Activated CD8-positive, alpha-beta memory T cell treated with anti-CD3 and anti-CD28 coated beads for 48 hours (primary cell): ENCODE measurements at places on chromosomes 5 and 9.
A peak's percentile ranks its signal among the peaks of the same experiment; 100 is the strongest.

- no peak for DNase-seq
These were observed 297.5 kb upstream of the COX7C start for GRCh38 chr5:86320266-86320665.

DNA sequence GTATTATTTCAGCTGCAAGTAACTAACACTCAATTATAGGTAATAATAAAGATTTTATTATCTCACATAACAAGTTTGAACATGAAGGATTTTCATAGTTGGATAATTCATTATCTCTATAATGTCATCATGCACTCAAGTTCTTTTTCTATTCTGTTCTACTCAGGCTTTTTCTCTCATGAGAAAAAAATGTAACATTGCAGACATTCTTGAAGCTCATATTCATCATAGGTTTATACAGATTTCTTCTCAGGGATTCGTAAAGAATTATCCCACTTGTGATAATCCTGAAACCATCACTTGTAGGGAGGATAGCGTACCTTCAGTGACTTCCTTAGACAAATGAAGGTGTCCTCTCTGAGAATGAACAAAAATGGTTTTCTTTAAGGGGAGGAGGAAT is 150.3 kb downstream of the XRCC4 start:
- no peak for DNase-seq

DNA sequence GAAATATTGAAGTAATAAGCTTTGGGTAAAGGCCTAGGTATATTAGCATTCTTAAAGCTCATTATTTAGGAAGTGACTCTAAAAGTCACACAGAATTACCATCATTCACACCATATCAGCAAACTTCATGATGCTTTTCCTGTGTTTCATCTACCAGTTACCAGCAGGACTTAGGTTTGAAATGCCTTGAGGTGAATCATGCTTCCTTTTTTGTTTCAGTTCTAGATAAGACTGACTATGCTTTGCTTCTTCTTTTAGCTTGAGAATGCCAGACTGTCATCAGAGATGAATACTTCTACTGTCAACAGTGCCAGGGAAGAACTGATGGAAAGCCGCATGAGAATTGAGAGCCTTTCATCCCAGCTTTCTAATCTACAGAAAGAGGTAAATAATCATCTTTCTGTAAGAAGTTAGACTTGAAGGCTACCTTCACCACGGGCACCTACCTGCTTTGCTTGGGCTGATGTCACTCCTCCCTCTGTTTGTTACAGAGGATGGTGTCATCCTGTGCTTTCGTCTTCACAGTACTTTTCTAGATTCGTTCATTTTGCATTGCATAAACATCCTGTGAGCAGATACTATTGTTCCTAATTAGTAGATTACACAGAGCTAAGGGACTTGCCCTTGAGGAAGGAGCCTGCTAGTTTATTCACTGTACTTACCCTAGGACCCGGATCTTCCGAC is 34.7 kb downstream of the LMNB1 start:
- no peak for DNase-seq

DNA sequence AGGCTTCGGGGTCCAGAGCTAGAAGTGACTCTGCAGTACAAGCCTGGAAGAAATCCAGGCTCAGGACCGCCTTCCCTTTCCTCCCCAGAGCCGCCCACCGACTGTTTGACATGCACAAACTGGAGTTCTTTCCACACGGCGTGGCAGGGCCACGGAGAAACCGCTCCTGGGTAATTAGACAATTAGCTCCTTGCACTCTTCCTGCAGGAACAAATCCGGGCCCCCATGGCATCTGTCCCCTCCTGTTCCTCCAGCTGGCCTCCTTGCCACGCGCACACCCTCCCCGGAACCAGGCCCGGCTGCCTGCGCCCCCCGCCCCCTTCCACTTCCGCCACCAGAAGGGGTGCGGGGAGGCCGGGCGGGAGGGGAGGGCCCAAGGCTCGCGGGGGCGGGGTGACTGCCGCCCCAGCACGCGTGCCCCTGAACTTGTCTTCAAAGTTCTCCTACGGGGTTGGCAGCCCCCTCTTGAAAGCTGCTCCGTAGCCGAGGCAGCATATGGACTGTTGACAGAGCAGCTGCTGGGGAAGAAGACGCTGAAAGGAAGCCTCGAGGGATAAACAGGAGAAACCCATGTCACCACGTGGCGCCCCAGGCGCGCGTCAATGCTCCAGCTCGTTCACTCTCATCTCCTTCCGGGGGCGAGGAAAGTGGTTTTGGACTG is 74.3 kb downstream of the SEC61B start:
- no peak for DNase-seq

DNA sequence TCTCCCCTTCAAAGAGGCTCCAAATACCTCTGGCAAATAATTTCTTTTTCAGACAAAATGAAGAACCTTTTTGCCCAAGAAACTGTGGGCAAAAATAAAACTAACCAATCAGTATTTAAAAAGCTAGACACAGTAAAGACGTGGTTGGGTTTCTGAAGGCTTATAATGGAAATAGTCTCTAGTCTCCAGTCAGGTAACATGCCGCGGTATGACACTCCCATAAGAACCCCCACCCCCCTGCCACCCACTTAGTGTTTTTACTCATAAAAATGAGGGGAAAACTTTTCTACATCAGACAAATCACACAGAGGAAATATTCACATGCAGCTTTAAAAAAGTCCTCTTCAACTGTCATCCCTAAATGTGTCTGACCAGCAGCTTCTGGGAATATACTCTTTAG is 105.3 kb downstream of the THBS4 start:
- DNase-seq: no peak

- no peak for DNase-seq
These were observed 150.8 kb upstream of the PHYKPL start for GRCh38 chr5:178383301-178383918.

DNA sequence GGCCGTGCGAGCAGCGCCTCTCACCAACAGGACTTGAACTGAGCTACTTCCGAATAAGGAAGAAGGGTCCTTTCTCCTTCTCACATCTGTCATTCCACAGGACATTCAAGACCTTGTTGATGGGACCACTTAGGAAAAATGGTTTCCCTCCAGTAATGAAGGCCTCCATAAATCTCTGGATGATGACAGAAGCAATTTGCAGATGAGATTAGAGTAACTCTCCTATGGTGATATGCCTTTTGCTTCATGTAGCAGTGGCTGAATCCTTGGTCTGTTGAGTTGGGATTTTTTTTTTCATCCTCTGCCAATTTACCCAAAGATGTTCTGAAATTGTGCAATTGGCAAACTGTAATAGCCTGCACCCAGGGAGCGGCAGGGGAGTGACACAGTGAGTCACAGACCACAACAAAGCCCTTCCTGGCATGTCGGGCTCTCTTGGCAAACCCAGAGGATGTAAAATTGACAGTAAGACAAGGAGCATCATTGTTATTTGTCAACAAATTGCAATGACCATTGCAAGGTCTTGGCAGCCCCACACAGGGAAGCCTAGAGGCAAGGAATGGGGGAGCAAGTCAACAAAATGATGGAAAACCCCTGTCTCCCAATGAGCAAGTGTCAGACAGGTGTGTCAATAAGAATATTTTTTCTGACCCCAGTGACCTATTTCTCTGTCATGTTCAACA is 275.9 kb downstream of the ACTL7B start:
- DNase-seq: no peak

GRCh38 chr5:1516615-1517601 is 6.9 kb downstream of the LPCAT1 start:
- no peak for DNase-seq

- DNase-seq: no peak
These were observed 23.7 kb downstream of the SLC22A5 start for GRCh38 chr5:132392978-132393825.

DNA sequence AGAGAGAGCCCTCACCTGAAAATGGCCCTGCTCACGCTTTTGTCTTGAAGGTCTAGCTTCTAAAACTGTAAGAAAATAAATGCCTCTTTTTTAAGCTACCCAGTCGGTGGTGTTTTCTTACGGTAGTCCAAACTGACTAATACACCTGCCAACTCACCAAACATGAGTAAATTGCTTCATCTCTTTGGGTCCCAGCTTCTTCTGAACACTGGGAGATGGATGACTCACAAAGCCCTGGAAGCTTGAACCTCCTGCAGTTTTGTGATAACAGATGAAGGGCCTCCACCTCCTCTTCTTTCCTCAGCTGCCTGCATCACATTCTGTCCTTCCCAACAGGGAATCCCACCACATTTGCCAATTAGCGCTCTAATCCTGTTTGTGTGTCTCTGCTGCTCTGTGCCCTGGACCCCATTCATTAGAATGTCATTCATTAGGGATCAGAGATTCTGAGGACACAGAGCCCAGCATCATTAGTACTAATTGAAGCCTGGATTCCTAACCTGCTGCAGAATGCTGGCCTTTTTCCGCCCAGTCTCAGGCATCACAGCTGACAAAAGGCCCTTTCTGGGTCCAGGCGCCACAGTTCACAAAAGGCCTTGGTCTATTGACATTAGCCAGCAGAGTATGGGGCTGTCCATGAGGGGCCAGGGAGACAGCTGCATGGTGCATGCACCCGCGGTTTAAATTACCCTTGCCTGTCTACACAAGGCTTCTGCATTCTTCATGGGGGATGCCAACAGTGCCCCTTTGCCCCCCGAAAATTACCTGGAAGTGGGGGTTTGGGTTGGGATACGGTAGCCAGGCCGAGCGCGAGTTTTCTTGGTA is 349.3 kb downstream of the SEMA5A start:
- DNase-seq: no peak

- peak; percentile 96 for DNase-seq
These were observed 489 bp upstream of the PANK3 start for GRCh38 chr5:168579488-168580226.

DNA sequence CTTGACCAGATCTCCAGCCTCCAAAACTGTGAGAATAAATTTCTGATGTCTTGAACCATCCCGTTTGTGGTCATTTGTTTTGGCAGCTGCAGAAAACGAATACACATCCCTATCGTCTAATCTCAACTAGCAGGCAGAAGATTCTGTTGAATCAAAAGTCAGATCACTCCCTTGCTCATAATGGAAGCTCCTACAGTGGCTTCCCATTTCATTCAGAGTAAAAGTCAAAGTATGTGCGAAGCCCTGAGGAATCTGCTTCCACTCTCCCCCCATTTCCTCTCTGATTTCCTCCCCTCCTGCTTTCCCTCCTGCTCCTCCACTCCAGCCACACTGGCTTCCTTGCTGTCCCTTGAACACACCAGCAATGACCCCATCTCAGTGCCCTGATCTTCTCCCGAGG is 34.8 kb upstream of the SPOCK1 start:
- no peak for DNase-seq

GRCh38 chr9:83264315-83264714 is 201.4 kb upstream of the RASEF start:
- no peak for DNase-seq

DNA sequence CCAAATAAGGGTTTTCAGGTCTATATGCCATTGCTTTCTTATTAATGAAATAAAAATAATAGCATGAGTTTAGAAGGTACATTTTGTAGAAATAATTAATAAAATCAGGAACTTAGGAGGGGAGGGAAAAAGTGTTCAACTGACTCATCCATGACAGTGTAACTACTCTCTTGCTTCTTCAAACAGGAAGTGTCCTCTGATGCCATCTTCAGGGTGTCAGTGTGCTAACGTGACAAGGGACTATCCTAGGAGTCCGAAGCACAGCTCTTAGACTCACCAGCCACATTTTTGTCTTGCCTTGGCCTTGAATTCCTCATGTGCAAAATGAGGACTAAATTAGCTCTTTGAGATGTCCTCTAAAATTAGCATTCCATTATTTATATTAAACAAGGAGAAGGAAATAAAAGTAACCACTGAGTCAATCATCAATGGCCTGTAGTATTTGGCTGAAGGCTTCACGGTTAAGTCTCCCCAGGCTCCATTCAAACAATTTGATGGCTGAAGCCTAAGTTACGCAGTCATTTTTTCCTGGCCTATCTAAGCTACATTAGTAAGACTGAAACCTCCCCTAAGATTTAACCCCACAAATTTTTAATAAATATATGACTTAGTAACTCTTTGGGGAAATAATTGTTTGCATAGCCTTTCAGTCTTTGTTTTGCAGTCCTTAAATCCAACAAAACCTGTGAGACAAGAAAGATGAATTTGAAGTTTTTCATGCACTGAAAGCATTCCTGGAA is 151.1 kb downstream of the ARL15 start:
- no peak for DNase-seq

DNA sequence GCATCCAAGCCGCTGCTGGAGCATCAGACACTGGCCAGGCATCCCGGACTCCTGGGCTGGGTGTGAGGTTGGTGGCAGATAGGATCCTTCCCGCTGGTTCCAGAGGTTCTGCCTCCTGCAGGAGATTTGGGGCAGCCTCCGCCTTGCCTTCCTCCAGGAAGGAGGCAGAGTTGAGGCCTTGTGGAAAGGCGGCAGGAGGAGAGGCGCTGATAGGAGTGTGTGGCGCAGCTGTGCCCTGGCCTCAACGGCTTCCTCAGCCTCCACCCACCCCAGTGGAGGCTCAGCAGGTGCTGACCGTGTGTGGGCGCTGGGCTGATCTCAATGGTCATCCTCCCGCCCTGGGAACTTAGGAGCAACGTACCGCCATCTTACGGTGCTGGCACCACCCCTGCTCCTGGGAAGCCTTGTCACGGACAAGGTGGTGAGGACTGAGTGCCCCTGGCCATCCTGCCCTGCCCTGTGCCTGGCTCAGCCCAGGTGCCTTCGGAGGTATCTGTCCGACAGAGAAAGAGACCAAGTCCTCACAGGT is 10.2 kb downstream of the NCS1 start:
- DNase-seq: no peak

DNA sequence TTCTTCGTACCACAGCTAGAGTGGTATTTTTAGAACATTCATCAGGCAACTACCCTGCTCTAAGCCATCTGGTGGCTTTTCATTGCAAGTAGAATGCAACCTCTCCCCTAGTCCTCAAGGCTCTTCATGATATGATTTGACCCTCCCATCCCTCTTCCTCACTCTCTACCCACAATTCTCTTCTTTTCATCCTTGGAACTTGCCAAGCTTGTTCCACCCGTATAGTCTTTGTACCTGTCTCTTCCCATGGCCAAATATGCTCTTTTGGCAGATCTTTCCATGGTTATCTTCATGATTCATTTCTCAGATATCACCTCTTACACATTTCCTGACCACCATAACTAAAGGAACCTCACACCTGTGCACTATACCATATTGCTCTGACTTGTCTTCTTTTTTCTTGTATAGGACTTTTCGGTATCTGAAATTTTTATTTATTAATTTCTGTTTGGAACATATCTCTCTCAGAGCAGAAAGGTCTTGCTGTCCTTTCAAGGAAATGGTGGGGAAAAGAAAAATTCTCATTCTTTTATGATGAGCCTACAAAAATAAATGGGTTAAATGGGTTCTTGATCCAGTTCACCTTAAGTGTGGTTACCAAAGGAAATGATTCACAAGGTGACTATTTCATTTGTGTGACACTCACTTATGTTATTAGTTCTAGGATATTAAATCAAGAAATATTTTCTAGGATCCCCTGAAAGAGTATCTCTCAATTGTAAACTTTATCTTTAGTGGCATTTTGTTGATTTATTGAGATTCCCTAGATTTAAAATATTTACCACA is 3.7 kb upstream of the CD274 start:
- no peak for DNase-seq

GRCh38 chr9:133889584-133890301 is 102.4 kb downstream of the VAV2 start:
- DNase-seq: no peak

- DNase-seq: no peak
These were observed 2.1 kb downstream of the NDST1 start for GRCh38 chr5:150509992-150510391.
